ENCODE measurements at places on chromosomes 12 and 14.

DNA sequence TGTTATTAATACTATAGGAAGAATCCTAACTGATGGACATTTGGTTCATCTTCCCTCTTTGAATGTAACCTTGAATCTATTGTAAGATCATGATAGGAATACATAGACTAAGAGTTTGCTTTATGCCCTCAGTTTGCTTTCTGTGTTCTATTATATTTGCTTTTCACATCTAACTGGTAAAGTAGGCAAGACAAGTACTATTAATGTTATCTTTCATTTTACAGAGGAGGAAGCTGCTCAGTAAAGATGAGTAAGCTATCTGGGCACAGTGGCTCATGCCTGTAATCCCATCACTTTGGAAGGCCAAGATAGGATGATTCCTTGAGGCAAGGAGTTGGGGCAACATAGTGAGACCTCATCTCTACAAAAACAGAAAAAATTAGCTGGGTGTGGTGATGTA is 103.0 kb downstream of the TMTC2 start:
- DNase-seq: no peak

DNA sequence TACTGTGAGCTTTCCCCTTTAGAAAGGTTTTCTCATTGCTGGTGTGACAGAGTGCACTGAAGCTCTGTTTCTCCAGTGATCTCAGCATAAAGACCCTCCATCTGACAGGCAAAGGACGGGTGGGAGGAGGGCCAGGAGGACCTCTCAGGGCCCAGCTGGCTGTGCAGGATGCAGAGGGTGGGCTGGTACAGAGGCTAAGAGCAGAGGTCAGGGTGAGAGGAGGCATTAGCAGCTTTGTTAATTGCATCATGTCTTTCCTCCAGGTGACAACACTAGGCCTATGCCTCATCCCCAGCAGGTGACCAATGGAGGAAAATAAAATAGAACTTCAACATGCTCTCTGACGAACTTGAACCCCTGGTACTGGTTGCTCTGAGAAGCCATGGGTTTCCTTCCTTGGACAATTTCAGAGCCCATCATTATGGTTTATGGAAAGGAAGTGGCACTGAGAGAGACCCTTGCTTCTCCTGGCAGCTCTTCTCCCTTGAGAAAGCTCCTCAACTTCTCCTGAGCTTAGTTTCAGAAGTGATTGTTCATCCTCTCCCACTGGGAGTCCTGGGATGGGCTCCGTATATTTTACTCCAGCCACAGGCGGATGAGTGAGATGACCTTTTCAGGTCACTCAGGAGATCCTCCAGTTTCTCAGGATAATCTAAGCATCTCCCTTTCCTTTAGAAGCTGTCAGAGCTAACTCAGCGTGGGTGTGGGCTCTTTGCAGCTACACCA is 45.8 kb upstream of the ATP23 start:
- DNase-seq: no peak

- no peak for DNase-seq
Measured at GRCh38 chr12:110248096-110248447, 33.0 kb upstream of the ATP2A2 start.

GRCh38 chr14:89015016-89015415 is 190.6 kb downstream of the TTC8 start:
- no peak for DNase-seq

DNA sequence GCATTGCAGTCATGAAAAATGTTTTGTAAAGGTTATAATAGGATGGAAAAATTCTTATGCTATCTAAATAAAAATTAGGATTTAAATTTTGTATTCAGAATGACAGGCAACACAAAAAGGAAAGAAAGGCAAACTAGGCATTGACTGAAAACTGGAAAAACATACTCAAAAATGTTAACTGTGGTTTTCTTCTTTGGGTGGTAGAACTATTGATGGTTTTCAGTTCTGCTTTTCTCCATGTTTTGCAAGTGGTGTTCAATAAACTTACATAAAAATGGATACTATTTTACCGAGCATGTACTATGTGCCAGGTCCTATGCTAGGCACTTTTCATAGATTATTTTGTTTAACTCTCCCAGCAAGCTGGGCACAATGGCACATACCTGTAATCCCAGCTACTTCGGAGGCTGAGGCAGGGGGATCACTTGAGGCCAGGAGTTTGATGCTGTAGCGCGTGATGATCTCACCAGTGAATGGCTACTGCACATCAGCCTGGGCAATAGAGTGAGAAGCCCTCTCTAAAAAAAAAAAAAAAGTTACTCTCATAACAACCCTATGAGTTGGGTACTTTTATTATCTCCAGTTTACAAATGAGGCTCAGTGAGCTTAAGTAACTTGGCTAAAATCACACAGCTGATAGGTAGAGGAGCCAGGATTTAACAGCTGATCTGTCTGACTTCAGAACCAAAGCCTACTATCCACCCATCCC is 26.3 kb upstream of the TCP11L2 start:
- no peak for DNase-seq

DNA sequence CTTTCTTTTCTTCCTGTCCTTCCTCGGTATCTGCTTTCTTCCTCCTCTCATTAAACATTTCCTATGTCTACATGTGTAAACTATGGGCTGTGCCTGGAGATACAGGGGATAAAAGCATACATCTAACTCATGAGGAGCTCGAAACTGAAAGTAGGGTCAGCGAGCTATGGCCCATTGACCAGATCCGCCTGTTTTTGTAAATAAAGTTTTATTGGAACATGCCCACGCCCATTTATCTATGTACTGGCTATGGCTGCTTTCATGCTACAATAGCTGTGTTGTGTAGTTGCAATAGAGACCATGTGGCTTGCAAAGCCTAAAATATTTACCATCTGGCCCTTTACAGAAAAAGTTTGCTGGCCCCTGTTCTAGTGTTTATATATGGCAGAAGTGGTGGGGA is 500.8 kb upstream of the GARIN6 start:
- DNase-seq: no peak

- DNase-seq: no peak
Measured at GRCh38 chr14:53529519-53529918, 376.4 kb upstream of the DDHD1 start.

DNA sequence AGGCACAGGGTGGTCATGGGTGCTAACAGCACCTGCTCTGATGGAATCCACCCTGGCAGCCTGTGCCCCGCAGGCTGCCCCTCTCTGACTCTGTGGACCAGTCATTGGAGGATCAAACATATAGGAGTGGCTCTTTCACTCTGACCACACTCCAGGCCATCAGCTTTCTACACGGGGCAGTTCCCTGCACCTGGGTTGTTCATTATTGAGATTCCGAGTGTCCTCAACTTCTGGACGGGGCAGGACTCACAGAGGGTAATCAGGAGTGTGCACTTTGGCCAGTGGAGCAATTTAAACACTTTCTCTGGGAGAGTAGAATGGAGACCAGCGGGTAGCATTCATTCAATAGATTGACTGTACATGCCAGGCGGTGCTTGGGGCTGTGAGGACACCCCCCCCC is 94.8 kb downstream of the NINJ2 start:
- DNase-seq: no peak

DNA sequence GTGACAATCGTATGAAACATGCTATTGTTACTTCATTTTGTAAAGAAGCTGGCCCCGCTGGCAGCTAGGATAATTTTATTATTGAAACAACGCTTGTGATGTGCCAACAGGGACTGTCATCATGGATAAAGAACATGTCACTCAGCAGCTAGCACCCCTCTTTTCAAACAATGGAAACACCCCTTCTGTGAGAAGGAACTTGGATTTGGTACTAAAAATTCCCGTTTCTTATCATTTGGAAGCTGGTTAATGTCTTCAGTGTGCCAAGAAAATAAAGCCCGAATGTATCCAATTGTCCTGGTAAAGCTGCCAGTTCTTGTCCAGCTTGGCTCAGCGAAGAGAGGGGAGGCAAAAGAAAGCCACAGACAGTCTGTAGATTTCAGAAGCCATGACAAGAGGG is 186.6 kb downstream of the PHLDA1 start:
- DNase-seq: no peak

GRCh38 chr12:98344046-98344930 is 171.1 kb upstream of the TMPO start:
- no peak for DNase-seq

- DNase-seq: no peak
Measured at GRCh38 chr12:111803038-111803626, 36.4 kb downstream of the ALDH2 start.

- no peak for DNase-seq
Measured at GRCh38 chr12:66984962-66985361, 284.2 kb upstream of the CAND1 start.

GRCh38 chr12:27924350-27925135 is 48.0 kb downstream of the PTHLH start:
- DNase-seq: no peak

DNA sequence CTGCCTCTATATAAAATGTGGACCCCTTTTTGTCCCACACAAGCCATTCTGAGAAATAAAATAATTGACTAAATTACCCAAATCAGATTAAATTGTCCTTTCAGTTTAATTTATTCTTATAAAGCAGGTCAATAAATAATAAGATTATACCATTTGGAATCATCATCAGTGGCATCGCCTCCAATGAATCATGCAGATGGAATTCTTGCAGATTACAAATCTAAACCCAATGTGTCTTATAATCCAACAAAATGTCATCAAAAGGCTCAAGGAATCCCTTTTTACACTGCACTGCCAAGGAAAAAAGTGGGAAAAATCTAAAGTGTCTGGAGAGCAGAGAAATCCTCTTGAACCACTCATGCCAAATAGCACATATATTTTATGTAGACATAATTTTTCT is 138.2 kb upstream of the TSPAN8 start:
- no peak for DNase-seq

DNA sequence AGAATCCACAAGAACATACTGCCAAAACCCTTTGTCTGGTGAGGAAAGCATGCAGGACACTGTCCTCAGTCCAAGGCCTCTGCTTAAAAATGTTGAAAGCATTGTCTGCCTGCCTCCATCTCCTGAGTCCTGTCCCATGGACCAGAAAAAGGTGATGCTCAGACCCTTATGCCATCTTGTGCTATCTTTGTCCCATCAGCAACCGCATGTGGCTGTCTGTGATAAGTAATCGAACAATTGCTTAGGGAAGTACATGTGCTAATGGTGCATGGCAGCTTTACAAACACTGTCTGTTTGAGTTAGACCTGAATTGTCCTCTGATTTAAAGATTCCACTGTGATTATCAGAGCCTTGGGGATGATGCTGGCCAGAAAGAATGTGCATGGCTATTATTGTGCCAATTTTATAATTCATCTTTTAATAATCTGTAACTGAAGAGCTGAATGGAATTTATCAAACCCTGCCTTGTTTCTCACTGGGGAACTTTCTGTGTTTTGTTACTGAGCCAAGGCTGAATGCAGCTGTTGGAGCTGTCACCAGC is 177.5 kb downstream of the DACT1 start:
- DNase-seq: no peak

- no peak for DNase-seq
Measured at GRCh38 chr14:105490267-105490571, 827 bp upstream of the TEDC1 start.

DNA sequence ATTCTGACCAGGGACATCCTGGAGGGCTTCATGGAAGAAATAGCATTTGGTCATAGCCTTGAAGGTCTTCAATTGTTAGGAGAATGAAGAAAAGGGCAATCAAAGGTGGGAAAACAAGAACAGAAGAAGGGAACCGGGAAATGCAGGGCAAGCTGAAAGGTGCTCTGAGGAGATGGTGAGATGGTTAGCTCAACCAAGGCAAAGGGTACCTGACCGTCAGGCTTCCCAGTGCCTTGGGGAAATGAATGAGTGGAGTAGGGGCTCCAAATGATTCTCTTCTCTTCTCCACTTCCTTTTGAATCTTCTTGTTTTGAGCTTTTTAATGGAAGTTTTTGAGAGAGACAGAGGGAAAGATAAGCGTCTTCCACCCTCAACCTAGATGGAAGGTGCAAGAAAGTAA is 155.6 kb upstream of the PWP1 start:
- no peak for DNase-seq

DNA sequence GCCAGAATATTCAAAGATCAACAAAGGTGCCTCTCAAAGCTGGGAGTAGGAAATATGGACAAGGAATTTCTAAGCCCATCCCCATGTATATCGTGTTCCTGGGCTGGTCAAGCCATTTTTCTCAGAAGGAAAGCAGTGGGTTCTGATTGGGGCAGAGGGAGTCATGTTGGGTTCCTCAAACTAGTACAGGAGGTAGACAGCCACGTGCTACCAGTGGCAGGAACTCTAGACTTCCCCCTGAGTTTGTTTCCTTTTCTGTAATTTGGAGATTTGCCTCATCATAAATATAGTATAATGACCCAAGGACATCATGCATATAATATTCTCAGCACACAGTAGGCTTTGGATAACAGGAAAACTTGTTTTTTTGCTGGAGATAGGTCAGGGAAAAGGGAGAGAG is 16.4 kb upstream of the PLEKHH1 start:
- no peak for DNase-seq

DNA sequence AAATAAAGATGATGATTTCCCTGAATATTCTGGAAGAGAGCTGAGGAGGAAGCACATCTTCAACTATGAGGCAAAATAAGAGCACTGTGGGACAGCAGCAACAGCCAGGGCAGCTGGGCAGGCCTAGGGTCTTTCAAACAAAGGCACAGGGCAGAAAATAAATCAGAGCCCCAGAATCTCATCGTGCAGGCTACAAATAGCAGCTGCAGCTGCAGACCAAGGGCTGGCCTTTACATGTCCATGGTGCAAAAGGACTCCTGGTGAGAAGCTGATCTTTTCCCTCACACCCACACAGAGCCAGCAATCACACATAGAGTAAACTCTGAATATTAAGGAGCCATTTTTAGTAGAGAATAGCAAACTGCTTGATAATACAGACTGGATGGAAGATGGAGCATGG is 13.6 kb upstream of the MYBPC1 start:
- no peak for DNase-seq

- no peak for DNase-seq
Measured at GRCh38 chr14:61641914-61642613, 53.2 kb upstream of the HIF1A start.

DNA sequence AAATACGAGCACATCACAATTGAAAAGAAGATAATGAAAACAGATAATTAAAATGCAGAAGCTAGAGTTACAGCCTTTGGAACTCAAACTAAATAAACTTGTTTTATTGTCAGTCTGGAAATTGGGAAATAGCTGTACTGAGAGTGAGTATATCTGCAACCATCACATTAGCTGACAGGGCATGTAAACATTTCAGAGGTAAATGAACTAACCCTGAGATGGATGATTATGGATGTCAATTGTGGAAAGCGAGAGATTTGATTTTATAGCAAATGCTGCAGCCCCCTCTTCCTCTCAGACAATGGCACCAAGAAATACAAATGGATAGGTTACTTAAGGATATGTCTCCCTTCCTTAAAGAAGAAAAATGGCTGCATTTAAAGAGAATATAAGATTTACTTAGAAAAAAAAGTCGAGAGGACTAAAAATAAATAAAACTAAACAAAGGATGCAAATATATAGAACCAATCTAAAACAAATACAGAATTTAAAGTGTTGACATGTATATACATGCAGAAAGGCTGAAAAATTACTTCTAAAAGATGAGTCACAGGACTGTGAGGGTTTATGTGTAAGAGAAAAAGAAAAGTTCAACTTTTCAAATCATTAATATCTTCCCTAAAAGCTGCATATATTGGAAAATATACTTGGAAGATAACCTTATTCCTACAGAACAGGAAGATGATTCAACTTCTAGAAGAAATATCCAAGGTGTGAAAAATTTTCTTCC is 120.3 kb upstream of the FLRT2 start:
- DNase-seq: no peak

Data from CD4-positive, alpha-beta T cell treated with Interferon alpha-2 for 1 hour (primary cell).